ENCODE measurements at places on chromosomes 5 and 9.

DNA sequence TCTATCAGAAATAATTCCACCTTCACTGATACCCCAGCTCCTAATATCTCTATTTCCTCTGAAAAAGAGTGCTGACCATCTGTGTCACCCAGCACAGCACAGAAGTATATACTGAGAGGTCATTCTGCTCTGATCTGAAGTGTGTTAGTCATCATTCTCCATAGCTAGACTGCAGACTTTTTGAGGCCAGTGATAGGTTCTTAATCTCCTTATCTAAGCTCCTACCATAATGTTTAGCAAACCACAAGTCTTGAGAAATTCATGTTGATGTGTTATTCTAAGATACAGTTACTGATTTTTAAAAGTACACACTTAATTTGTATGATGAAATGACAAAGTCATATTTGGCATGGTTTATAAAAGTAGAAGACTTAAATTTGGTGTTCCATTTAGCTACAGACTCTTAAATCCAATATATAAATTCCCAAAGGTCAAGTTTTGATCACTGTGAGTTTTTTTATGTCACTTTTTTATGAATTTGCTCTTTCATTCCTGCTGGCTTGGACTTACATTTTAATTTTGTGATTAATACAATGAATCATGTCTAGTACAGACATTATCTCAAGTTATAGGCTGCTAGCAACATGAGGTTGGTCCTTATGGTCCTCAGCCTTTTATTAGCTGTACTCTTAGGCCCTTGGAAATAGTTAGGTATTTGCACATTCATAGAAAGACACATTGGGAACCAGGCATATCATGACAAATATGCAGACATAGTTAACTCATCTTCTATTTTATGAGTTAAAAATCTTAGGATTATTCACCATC, 380.8 kb downstream of the EBF1 start:
- no peak for DNase-seq

DNA sequence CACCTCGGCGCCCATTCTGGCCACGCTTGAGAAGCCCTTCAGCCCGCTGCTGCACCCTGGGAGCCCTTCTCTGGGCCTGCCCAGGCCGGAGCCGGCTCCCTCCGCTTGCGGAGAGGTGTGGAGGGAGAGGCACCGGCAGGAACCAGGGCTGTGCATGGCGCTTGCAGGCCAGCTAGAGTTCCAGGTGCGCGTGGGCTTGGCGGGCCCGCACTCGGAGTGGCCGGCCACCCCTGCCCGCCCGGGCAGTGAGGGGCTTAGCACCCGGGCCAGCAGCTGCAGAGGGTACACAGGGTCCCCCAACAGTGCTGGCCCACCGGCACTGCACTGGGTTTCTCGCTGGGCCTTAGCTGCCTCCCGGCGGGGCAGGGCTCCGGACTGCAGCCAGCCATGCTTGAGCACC, 72.3 kb upstream of the SYK start:
- DNase-seq: no peak

- DNase-seq: no peak
Measured at GRCh38 chr9:90987566-90987965, 185.9 kb downstream of the SYK start.

- no peak for DNase-seq
Measured at GRCh38 chr5:22852807-22853660, at the start of gene CDH12. TSS of gene CDH12 (minus strand) at chr5:22853344.

DNA sequence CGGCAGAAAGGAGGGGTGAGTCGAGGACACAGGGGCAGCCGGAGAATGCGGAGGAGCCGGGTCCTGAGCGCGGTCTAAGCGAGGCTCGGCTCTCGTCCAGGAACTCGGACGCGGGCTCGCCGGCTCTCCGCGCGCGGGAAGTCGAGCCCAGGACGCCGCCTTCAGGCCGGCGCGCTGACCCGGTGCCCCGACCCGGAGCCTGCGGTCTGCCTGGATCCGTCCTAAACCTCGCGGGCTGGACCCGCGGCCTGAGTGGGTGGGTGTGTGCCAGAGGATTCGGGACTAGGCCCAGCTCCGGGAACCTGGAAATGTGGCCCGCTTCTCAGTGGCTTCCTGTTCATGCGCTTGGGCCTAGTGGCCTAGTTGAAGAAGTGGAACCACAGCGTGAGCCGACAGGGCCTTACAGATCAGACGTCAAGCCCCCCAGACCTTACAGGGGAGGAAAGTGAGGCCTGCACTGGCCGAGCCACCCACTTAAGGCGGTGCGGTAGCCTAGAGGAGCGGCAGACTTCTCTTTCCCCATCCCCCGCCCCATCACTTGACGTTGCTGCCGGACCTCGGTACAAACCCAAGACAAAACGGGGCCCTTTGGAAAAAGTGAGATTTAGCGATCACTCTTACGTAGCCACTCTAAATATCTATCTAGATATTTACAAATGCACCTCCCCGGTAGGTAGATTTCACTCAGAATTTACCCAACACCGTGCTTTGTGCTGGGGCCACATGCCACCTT, 1.2 kb downstream of the CDKN2B-AS1 start:
- no peak for DNase-seq

DNA sequence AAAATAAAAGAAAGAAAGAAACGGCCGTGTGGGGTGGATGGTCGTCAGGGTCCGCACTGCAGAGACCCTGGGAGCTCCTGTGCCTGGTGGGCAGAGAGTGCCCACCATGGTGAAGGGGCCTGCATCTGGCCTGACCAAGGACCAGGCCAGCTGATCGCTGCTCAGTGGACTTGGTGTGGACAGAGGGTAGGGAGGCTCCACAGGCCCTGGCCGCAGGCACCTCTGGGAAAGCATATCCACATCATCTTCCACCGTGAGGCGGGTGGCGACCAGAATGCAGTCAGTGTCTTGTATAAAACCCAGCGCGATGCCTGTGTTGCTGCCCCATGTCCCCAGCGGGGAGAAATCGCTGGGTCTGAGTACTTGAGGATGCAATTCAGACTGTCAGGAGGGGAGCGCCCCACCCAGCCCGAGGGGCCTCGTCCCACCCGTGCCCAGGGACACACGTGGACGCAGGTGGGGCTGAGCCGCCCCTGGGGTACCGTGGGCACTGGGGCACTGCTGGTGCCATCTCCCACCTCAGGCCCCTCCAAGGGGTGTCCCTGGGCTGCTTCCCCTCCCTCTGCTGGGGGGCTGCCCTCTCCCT, 27.8 kb upstream of the SLC6A19 start:
- DNase-seq: no peak

- no peak for DNase-seq
Measured at GRCh38 chr5:133446440-133446839, 165.9 kb downstream of the FSTL4 start.

- no peak for DNase-seq
Measured at GRCh38 chr5:16926417-16926816, 9.7 kb downstream of the MYO10 start.

DNA sequence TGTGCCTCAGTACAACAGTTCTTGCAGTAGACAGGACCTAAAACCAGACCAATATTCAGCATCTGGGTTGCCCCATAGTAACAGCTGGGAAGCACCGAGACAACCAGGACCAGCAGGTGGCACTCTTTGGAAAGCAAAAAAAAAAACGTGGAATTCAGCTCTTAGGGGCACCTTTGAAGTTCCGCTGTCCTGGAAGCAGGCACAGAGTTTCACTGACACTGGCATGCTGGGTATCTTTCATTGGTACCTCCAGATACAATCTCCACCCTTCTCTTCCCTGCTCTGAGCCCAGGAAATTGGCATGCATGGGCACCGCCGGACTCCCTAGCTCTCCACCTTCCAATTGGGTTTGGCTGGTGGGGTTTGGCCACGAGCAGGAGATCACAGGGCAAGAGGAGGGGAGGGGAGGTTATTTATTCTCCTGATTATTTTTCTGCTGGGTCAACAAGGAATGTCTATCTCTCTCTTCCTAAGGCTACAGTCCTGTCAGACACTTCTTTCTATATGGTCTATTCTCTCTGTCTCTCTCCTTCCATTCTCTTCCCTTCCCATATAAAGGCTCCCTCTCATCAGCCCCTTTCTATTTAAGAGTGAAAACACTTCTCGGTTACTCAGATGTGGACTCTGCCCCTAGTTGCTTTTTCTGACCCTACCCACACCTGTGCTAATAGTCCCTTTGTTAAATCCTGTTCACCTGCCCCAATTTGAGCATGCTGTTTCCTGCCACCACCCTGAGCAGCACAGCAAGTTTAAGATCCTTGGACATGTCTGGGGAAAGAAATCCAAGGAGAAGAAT, 1.9 kb upstream of the IDNK start:
- DNase-seq: no peak

DNA sequence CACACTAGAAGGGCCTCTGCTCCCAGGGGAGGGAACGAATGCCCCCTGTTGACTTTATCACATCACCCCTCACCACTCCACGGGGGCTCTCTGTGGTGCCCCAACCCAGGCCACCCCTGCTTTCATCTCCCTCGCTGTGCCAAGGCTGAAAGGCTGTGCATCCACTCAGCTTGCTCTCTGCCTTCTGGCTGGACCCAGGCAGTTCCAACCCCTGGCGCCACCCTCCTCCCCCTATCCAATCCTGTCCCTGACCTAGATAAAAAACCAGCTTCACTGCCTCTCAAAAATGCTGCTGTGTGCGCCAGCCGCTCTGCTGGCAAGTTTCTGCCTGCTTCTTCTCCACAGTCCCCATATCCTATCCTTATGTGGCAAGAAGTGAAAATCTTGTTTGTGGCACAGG, 22.4 kb upstream of the CORO2A start:
- no peak for DNase-seq

GRCh38 chr5:151890299-151890698, 34.4 kb downstream of the GLRA1 start:
- no peak for DNase-seq

- no peak for DNase-seq
Measured at GRCh38 chr5:90932052-90932699, 373.6 kb downstream of the ADGRV1 start.

- no peak for DNase-seq
Measured at GRCh38 chr9:116403171-116403570, 249.6 kb downstream of the PAPPA start.

DNA sequence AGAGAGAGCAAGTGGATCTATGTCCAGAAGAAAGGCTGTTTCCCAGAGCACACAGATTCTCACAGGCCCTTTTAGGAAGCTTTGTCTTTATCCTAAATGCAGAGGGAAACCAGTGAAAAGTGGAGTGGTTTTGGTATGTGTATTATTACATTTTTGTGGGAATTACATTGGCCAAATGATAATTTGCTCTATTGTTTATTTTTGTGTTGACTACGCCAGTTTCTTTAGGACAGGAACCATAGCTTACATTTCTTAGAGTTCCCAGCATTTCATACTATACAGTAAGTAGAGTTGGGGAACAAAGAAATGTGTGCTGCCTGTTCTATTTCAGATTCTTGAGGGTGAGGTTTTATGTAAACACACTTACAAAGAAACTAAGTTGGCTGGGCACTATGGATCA, 29.4 kb upstream of the SPATA31D4 start:
- no peak for DNase-seq

DNA sequence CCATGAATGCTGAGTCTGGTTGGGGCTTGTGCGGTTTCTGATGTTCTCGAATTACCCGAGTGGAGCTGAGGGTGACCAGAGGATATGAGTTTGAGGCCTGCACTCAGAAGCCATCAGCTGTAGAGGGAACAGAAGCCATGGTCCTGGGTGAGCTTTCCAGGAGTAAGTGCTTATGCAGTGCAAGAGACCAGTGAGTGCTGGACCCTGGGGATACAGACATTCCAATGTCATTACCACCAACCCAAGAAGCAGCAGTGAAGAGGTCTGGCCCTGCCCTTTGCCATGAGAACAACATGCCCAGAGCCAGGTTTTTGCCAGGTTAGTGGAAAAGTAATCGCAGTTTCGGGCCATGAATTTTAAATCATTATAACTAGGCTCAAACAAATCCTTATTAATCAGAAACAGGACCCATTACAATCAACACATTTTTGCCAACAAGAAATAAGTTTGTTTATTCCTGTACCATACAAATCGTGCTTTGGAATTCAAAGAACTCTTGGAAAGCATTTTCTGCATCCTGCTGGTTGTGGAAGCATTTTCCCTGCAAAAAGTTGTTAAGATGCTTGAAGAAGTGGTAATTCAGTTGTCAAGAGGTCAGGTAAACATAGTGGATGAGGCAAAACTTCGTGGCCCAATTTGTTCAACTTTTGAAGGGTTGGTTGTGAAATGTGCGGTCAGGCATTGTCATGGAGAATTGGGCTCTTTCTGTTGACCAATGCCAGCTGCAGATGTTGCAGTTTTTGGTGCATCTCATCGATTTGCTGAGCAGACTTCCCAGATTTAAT, 154.6 kb downstream of the SYK start:
- DNase-seq: no peak

DNA sequence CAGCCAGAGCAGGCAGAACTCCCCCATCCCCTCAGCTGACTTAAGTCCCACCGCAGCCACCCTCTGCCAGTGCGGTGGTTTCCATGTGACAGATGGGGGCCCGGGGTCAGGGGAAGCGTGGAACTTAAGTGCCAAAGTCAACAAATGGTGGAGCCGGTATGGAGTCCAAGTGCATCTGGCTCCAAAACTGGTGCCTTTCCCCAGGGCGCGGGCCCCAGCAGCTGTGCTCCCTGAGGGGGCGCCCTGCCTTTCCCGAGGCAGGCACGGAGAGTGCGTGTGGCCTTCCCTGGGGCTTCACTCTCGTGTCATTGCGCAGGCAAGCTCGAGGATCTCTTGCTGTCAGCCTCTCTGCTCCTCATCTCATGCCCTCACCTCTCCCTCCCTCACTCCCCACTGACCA, 33.8 kb downstream of the SLC46A2 start:
- DNase-seq: no peak

DNA sequence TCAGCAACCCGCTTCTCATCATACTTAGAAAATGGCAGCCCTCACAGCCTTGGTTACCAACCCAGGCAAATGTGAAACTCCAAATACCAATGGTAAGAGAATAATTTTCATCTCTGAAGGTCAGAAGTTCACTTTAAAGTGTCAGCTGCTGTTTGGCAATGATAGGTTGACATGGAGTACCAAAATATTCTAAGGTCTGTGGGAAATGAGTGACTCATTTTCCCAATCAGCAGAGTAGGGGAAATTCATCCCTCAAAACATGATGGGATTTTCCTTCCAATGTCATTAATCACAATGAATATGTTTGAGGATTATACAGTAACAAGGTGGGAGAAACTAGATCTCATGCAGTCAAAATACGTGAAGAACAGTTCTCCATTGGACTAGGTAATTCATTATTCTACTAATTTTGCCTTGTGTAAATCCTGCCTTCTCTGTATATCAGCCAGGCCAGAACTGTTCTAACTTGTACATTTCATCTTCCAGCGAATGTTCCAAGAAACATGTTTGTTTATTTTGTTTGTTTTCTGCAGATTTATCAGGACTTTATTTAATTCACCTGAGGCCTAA, 53.1 kb upstream of the ERBIN start:
- no peak for DNase-seq

GRCh38 chr5:6291961-6292360, 86.4 kb downstream of the MED10 start:
- DNase-seq: no peak

- no peak for DNase-seq
Measured at GRCh38 chr9:99677281-99677680, 144.4 kb upstream of the NR4A3 start.

GRCh38 chr5:165497707-165498106, 1992.3 kb downstream of the MAT2B start:
- DNase-seq: no peak

DNA sequence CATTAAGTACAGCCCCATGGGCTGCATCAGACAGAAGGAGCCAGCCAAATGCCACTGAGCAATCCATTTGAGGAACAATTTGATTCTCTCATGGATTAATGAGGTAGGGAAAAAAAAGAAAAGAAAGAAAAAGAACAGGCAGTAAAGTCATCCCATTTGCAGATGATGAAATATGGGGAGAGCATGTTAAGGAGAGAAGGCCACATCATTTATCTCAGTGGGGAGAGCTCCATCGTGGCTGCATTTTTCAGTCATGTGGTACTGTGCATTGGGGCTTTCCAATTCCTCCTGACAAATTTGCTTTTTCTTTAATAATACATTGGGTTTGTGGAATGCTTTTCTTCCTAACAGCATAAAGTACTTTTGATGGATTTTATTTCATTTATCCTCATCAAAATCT, 375.2 kb upstream of the TLE4 start:
- peak; percentile 53 for DNase-seq
